ENCODE measurements at places on chromosomes 7 and 10.

GRCh38 chr10:116741391-116742351 lies 695 bp downstream of the HSPA12A start:
- no peak for DNase-seq

DNA sequence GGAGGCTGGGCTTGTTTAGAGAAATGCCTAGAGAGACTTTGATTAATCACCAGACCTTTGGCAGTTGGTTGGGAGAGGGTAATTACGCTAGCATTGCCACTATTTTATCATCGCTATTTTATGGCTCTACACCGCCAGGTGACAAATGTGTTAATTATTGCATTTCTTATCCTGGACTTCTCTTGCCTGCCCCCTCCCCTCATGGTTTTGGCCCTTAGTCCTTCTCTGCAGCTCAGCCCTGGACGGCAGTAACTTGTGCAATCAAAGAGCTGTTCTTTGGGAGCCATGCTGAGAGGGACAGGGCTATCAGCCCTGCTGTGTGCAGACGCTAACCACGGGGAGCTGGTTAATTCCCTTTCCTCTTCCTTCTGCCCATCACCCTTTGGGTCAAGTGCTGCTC lies 585.0 kb downstream of the AUTS2 start:
- no peak for DNase-seq

DNA sequence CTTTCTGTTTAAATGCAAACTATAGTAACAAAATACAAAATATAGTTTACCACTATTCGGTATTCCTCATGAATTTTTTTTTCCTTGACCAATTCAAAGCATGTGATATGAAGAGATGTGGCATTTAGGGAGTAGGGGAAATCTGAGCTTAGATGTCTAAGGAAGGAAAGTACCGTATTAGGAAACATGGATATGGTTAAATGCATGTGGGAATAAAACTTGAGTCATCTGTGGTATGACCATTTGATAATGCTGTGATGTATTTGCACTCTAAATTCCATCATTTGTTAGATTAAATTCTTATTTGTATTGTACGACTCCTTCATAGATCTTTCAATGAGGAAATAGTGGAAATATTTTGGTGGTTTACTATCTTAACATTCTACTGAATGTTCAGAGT lies 19.7 kb downstream of the AHR start:
- no peak for DNase-seq

- no peak for DNase-seq
Observed at GRCh38 chr10:79937701-79938151, 11.2 kb downstream of the SFTPD start.

GRCh38 chr7:132755538-132756483 lies 179.5 kb upstream of the PLXNA4 start:
- DNase-seq: no peak

DNA sequence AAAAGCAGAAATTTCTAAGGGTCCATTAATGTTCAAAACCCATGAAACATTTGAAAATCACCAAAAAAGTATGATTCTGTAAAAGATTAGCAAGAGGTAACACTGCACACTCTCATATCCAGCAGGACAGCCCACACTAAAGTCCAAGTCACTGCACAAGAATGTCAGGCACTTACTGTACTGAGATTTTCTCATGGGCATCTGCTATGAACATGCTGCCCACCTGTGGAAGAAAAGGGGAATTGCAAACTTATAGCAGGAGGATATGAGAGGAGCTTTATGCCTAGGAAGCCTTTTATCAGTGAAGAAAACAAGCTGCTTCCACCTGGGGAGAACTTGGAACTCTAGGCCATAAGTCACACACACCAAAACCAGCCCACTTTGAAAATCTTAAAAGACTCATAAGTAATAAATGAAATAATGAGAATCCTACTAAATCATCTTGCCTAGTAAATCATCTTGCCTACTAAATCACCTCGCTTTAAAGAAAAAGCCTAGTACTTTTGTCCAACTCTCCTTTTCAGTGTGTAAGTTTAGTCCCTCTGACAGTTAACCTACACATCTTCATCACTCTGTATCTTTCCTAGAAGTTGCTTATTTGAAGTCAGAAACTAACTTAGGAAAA lies 46.1 kb downstream of the ARMH3 start:
- DNase-seq: peak; percentile 3

GRCh38 chr10:7306147-7306546 lies 104.7 kb downstream of the SFMBT2 start:
- DNase-seq: no peak

DNA sequence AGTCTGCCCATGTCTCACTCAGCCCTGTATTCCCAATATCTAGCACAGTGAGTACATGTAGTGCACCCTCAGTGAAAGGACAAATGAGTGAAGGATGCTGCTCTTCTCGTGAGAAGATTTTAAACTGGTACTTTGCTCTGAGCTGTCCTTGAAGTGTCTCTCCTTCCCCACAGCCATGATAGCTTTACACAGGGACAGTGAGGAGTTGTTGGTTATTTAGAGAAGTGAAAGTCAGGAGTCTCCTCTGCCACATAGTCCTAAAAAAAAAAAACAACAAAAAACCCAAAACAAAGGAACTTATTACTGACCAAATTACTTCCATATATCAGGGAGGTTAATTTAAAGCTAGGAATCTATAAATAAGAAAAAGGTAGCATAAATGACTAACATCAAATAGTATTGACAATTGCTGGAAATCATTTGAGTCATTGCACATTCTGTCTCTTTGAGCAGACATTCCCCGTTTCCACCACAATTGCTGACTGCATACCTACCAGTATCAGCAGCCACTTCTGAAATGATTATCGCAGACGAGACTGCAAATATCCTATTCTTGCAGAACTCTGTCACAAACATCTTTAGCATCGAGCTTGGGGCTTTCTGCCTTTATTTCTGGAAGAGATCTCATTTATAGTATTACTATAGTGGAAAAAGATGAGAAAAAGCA lies 202.1 kb downstream of the PTEN start:
- no peak for DNase-seq

DNA sequence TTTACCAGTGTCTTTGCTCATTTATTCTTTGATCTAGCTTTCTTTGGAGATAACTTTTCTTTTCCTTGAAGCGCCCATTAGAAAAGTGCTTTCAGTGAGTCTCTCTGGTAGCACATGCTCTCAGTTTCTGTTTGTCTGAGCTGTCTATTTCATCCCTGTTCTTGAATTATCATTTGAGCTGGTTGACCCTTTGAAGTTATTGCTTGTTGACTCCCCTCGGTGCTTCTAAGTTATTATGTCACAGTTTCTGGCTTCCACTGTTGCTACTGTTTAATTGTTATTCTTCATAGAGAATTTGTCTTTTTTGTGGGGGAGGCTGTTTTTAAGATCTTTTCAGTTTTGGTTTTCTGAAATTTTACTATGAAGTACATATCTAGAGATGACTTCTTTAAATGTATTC lies 11.4 kb upstream of the PRF1 start:
- no peak for DNase-seq

GRCh38 chr7:4164556-4164955 lies 517.5 kb upstream of the FOXK1 start:
- DNase-seq: no peak

DNA sequence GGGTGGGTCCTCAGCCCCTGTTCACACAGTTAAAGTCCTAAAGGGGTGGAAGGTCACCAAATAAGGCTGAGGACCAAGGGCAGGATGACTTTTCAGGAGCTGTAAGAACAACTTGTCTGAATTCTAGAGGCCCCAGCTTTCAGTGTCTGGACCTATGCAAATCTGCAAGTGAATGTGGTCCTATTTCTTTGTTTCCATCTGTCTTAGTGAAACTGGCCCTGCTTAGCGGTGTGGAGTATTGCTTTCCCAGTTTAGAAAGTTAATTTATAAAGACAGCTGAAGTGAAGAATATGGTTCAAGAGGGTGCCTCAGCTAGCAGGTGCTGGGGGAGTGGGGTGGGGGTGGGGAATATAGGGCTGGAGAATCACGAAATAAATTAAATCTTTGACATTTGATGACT lies 40.1 kb downstream of the HHEX start:
- no peak for DNase-seq

Measured in T-helper 22 cell (primary cell).